ENCODE measurements at places on chromosomes 2 and 18. TPM values are rescaled to one million over a fixed set of nuclear protein-coding genes. Genes with fewer than 3 reads are reported as not detected.
A peak's percentile ranks its signal among the peaks of the same experiment; 100 is the strongest.

GRCh38 chr2:179297927-179298326 lies 33.3 kb upstream of the SESTD1 start:
- no peak for DNase-seq

DNA sequence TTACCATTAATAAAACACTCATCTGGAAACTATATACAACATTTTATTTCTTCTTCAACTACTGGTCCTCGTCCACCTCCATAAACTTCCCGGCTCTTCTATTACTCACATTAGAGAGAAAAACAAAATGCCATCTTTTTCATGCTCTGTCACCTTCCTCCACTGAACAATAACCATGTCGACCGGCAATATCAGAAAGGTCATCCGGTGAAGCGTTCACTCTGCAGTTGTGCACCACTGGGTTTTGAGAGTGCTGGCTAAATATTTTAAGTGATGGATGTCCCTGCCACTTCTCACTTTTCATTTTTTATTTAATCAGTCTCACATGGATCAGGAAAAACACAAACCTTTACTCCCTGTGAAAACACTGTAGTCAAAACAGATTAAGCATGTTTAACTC lies 48.2 kb downstream of the SPP2 start:
- no peak for DNase-seq

GRCh38 chr2:118529908-118530599 lies 317.4 kb downstream of the EN1 start:
- no peak for DNase-seq

DNA sequence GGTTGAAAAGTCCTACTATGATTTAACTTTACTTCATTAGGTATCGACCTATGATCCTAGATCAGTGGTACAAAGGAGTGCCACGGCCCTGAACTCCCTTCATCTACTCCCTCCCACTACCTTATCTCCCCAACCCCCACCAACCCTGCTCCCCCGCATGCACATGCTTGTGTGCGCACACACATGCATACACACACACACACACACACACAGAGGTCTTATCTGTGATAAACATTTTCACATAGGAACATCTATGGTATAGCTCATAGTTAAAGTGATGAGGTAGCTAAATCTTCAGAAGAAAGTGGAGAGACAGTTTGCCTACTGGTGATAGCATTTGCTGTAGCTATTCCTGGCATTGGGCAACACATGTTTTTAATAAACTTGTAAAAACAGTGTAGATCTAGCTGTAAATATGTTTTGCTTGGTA lies 471.3 kb downstream of the ZEB2 start:
- no peak for DNase-seq

DNA sequence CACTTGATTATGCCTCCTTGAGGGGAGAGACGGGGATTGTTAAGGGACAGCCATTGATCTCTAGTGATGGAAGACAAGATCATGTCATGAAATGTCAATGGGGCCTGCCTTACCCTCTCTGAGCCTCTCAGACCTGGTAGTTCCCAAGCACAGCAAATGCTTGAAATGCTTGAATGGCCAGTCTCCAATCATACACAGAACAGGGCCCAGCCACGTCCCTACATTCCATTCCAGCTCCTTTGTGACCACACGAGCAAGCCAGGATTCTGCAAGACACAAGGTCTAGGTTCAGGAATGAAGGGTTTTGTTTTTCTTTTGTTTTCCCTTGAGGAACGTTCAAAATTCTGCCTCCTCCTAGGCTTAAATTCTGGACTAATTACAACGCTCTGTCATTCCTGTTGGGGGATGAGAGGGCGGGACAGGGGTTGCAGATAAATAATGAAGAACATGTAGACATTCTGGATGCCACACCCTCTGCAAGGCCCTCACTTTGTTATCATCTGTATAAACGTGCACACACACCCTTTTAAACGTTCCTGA lies 98.1 kb upstream of the YPEL5 start:
- no peak for DNase-seq

Gene AQP12B
- not detected for polyA plus RNA-seq

DNA sequence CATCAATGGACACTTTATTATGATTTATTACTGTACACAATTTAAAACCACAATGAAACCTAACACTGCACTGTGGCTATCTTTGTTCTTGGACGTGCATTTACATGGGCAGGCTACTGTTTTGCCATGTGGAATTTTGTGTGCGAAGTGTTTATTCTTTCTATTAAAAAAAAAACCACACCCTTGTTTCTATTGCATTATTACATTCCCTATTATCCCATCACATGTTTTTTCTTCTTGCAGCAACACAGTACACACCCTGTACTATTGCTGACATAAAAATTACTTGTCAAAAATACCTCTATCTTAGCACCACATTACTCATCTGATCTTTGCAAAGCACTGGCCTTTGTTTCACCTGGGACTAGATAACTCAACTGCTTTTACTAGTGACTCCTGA lies 1.5 kb downstream of the RNF152 start:
- DNase-seq, result no peak

DNA sequence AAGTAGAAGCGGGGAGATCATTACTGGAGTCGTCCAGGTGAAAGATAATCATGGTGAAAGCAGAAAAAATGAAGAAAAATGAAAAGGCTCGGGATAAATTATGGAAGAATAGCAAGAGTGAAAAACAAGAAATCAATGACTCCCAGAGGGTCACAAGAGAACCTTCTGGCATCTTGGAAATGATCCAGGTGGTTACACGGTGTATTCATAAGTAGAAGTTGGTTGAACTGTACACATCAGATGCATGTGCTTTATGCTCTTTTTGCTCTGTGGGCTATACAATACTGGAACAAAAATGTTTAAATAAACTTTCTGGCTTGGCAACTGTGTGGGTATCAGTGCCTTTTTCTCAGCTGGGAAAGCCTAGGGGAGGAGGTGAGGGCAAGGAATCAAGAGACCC lies 348.9 kb downstream of the RND3 start:
- DNase-seq, result no peak

- DNase-seq, result no peak
Measured at GRCh38 chr18:43875511-43875910, 598.2 kb upstream of the SYT4 start.

Gene ANKRD29
- 0.07 TPM for polyA plus RNA-seq

DNA sequence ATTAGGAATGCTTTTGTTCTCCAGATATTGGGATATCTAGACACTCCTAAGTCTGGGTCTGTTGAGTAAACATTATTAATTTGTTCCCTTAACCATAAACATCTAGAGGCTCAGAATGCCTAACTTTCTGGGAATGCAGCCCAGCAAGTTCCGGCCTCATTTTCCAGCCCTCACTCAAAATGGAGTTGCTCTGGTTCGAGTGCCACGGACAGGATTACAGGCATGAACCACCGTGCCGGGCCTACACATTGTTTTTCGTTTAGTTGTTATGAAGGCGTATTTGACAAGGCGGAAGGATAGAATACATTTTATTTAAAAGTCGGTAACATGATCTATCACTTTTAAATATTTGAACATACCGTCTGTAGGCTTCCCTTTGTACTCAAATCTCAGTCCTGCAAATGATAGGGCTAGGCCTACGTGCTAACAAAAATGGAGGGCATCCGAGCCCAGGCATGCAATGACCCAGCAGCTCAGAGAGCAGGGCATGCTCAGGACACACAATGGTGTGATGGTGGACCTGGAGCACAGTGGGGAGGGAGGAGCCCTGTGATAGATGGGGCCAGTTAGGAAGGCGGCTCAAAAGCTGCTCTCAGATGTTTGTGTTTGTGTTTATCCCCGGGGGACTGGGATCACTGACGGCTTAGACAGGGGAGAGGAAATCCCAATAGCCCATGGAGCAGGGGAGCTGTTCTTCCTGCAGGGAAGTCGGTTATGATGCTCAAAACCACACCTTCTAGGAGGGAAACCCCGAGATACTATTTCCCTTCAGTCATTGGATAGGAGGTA lies 2.9 kb upstream of the SCYGR1 start:
- no peak for DNase-seq

Gene ERICH2
- not detected for polyA plus RNA-seq

Gene HOXD4
- polyA plus RNA-seq, result not detected

GRCh38 chr2:8148260-8149006 lies 533.4 kb upstream of the ID2 start:
- peak; percentile 90 for DNase-seq

- DNase-seq, result no peak
Measured at GRCh38 chr2:23042216-23042906, 342.6 kb upstream of the KLHL29 start.

DNA sequence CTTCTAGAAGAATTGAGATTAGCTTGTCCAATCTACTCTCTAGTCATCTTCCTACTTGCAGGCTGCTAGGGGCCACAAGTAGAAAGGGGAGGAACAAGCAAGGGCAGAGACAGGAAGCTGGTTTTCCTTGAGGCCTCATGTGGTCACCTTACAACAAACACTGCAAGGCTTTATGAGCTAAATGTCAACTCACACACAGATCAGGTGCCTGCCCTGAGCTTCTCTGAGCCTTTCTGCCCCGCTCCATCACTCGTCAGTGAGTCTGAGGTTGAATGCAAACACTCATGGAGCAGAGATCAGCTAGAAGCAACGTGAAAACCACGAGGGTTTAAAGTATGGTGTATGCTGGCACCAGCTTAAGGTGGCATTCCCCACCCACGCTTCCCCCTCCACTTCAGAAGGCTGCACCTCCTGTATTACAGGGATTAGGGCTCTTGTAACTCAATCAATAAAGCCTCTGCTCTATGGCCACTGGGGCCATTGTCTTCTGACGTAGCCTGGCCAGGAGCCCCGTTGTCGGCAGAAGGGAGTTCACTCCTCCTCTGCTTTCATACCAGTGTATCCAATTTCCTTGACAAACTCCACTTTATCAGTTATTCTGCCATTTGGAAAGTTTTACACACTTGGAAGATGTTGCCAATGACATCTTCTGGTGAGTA lies 5.4 kb upstream of the CRYGC start:
- DNase-seq, result no peak

All from IMR-90 (cell line).